B cell (primary cell): ENCODE measurements at places on chromosomes 5 and 9. TPM values are rescaled to one million over a fixed set of nuclear protein-coding genes. Genes with fewer than 3 reads are reported as not detected.

GRCh38 chr9:84969084-84969483 is 299.6 kb downstream of the NTRK2 start:
- no peak overlapping the region for H3K4me3 ChIP-seq
- H3K36me3 ChIP-seq, result no peaks in the 10 kb centered on the region
- H3K4me1 ChIP-seq, result no peaks in the 10 kb centered on the region
- no peak for DNase-seq

Gene RABGAP1
- 79.7 and 81.0 TPM in 2 replicates for total RNA-seq

DNA sequence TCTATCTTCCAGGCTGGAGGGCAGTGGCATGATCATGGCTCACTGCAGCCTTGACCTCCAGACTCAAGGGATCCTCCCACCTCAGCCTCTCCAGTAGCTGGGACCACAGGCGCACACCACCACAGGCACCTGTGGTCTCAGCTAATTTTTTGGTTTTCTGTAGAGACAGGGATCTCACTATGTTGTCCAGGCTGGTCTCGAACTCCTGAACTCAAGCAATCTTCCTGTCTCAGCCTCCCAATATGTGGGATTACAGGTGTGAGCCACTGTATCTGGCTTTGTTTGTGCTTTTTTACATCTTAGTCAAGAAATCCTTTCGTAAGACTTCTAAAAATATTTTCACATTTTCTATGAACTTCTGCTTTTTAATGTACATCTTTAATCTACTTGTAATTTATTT is 116.9 kb downstream of the DENND1A start:
- DNase-seq, result no peak
- H3K36me3 ChIP-seq, result no peaks in the 10 kb centered on the region
- no peak overlapping the region for H3K27ac ChIP-seq
- H3K4me1 ChIP-seq, result no peaks in the 10 kb centered on the region
- H3K4me3 ChIP-seq, result no peak overlapping the region
- no peaks in the 10 kb centered on the region for H3K27me3 ChIP-seq

GRCh38 chr5:53211799-53212198 is 102.2 kb upstream of the MOCS2 start:
- H3K27ac ChIP-seq, result no peak overlapping the region
- H3K4me3 ChIP-seq, result no peak overlapping the region
- H3K36me3 ChIP-seq, result no peaks in the 10 kb centered on the region
- no peaks in the 10 kb centered on the region for H3K4me1 ChIP-seq
- no peak for DNase-seq

- H3K27me3 ChIP-seq, result no peaks in the 10 kb centered on the region
- H3K4me3 ChIP-seq, result no peak overlapping the region
- H3K36me3 ChIP-seq, result no peaks in the 10 kb centered on the region
- no peaks in the 10 kb centered on the region for H3K4me1 ChIP-seq
Measured at GRCh38 chr9:14398473-14398872, 84.5 kb upstream of the NFIB start.

DNA sequence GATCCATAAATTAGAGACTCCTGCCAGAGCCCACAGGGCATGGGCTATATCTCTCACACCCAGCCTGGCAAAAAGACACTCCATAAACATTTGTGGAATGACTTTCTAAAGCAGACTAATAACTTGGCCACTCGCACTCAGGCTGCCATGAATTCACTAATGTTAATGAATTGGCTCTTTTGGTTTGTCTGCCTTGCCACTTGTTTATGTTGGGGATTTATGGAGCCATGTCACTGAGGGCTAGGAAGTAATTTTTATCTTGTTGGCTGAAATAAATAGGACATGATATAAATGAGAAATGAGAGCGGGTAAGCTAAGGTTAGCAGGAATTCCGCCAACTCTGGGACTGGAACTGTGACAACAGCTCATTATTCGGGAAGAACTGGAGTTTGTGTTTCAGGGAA is 55.2 kb downstream of the DROSHA start:
- H3K4me3 ChIP-seq, result no peak overlapping the region
- H3K36me3 ChIP-seq, result peaks cover 21% of the 10 kb centered on the region
- H3K27ac ChIP-seq, result no peak overlapping the region
- no peaks in the 10 kb centered on the region for H3K4me1 ChIP-seq

DNA sequence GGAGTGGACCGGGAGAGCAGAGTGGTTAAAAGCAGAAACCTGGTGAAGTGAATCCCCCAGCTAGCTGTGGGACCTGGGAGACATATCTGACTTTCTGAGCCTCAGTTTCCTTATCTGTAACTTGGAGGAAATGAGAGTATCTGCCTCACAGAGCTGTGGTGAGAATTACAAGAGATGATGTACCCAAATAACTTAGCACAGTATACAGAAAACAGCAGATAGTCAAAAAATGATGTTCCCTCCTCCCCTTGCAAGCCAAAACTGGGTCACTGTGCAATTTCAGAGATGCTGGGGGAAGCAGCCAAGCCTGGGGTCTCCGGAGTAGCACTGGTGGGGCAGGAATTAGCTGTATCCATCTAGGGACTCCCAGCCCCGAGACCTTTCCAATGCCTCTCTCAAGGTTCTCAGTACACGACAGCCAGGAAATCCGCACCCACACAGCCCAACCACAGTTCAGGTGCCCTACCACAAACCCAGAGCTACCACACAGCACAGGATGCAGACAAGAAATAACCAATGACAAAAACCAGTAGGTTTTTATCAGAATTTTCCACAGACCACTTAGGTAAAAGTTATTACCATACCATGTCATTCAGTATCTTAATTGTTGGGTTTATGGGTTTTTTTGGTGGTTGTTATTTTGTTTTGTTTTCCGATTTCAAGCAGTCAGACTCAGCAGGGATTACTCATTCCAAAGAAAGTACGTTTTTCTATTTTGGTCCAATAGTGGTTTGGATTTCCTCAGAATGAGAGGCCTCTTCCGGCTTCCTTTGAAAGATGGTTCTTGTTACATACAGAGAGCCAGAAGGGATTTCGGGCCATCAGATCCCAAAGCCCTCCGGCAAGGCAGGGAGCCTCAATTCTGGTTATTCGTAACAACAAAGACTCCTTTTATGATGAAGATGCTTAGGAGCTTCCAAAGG is 4.9 kb upstream of the HRH2 start:
- H3K36me3 ChIP-seq, result no peaks in the 10 kb centered on the region
- no peak overlapping the region for H3K27ac ChIP-seq
- DNase-seq, result no peak
- peaks cover 4% of the 10 kb centered on the region for H3K4me1 ChIP-seq
- no peak overlapping the region for H3K4me3 ChIP-seq

DNA sequence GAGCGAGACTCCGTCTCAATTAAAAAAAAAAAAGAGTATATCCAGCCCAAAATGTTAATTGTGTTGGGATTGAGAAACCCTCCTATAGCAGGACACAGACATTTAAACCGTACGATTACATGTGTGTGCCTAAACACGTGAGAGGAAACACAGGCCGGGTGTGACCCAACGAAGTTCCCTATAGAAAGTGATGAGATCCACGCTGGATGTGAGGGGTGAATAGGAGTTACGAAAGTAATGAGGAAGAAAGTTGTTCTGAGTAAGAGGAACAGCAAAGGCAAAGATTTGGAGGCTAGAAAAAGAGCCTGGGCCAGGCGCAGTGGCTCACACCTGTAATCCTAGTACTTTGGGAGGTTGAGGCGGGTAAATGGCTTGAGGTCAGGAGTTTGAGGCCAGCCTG is 13.6 kb downstream of the NAIF1 start:
- no peak for DNase-seq
- H3K27me3 ChIP-seq, result no peaks in the 10 kb centered on the region
- H3K4me1 ChIP-seq, result no peaks in the 10 kb centered on the region
- no peak overlapping the region for H3K4me3 ChIP-seq
- no peaks in the 10 kb centered on the region for H3K36me3 ChIP-seq
- no peak overlapping the region for H3K27ac ChIP-seq
